Right forelimb (tissue), 1 donor: ENCODE measurements at places on chromosomes 13 and 19.

DNA sequence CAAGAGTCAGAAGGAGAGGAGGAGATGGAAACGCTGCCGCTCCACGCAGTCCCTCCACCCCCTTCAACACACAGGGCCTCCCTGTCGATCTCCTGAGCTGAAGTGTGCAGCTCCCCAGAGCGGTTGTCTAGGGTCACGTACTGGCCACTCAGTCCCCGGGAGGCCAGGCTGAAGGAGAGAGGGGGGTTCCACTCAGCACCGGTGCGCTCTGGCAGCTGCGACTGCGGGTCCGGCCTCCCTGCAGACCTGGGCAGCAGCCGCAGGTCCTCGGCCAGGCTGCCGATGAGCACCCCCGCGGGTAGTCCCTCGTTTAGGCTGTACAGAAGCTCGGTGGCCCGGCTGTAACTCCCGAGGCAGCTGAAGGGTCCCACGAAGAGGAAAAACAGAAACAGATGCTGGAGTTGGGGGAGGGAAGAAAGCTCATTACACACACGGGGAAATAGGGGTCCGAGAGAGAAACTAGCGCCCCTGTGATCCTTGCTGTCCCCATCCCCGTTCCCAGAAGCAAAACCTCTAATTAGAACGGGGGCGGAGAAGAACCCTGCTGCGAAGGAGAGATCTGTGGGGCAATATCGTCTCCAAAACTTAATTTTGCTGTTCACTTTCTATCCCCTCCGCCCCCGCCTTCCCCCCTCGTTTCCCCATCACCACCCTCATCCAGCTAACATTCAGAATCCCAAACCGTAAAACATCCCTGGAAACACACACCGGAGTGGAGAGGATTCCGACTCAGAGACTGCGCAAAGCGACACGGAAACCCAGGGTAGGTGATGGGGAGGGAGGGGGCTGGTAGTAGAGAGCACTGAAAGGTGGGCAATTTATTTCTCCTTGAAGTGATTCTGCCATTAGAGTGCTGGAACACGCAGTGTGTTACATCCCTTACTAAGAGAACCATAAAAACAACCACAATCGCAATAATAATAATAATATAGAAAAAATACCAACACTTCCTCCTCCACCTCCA lies 1.8 kb downstream of the PCDH20 start:
- DNase-seq, result peak; percentile 44

- no peak for DNase-seq
Measured at GRCh38 chr13:48154671-48155070, 59.8 kb upstream of the MED4 start.

DNA sequence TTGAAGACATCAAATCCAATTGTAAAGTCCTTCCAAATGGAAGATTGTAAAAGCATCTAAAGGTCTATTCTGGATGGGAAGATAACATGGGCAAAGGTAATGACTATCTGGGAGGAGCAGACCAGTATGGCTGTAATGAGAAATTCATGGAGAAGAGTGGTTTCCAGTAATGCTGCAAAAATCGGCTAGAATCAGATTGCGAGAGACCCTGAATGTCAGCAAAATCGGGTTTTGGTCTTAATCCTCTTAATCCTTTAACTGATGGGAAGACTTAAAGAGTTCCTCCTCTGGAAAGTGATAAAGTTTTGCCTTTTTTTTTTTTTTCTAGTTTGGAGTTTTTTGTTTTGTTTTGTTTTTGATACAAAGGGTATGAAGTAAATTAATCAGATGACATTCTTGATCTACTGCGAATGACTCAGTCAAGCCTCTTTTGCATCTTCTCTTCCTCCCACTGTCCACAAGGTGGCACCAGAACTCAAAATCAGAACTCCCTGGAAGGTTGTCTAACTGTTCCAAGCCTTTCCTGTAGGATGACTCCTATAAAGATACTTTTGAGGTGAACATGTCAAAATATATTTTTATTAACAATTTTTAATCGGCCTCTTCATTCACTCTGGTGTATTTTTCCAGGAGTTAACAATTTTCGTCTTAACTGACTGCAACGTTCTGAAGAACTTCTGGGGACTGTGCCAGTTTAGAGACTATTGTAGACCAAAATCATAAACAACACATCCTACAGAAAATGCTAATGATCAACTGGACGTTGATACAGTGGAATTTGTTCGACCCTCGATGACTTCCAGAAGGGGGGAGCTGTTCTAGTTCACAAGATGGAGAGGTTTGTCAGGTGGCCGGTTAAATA lies 213.3 kb upstream of the MIR17HG start:
- DNase-seq, result no peak

- no peak for DNase-seq
Measured at GRCh38 chr19:10612499-10613119, 12.7 kb upstream of the SLC44A2 start.

DNA sequence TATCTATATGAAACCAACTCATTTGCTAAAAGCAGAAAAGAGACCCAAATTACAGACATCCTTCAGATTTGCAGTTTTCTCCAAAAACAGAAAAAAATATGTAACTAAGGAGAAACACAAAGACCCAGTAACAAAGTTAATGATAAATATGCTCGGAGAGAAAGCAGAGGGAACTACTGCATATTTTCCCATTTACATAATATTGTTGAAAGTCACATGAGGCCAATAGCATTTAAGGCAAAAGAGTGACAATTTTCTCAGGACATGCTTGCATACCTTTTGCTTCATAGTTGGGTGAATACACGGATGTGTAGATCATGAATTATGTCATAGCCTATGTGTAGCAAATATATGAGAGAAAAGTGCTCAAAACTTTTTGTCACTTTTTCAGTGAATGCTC lies 310.3 kb downstream of the EFNB2 start:
- no peak for DNase-seq

DNA sequence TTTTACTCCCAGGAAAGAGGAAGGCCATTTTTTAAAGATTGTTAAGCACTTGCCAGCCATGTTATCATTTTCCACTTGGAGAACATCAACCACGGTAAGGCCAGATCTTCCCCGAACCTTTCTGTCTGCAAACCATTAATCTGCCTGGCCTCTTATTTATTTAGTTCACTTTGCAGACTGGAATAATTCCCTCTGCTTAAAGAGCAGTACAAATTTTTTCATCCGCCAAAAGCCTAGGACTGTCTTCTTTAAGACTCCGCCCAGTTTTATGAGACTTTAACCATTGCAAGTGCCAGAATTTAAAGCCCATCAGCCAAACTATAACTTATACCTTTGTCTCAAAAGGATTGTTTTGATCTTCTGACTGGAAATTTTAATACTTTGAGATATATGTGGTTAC lies 426.3 kb downstream of the KCTD12 start:
- DNase-seq, result no peak

DNA sequence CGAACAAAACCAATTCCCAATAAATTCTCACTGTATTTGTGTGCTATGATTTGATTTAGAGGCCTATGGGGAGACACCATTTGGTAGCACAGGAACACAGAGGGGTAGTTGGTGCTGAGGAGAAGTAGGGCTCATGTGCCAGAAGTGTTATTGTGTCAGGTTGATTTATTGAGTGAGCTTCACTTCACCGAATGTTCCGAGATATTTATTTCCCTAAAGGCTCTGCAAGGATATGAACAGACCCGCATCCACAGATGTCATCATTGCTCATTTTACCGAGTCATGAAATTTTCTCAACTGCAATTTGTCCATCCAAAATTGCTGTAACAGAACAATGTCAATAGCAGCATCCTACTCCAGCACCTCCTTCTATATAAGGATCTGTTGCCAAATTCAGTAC lies 69.5 kb downstream of the DACH1 start:
- no peak for DNase-seq

DNA sequence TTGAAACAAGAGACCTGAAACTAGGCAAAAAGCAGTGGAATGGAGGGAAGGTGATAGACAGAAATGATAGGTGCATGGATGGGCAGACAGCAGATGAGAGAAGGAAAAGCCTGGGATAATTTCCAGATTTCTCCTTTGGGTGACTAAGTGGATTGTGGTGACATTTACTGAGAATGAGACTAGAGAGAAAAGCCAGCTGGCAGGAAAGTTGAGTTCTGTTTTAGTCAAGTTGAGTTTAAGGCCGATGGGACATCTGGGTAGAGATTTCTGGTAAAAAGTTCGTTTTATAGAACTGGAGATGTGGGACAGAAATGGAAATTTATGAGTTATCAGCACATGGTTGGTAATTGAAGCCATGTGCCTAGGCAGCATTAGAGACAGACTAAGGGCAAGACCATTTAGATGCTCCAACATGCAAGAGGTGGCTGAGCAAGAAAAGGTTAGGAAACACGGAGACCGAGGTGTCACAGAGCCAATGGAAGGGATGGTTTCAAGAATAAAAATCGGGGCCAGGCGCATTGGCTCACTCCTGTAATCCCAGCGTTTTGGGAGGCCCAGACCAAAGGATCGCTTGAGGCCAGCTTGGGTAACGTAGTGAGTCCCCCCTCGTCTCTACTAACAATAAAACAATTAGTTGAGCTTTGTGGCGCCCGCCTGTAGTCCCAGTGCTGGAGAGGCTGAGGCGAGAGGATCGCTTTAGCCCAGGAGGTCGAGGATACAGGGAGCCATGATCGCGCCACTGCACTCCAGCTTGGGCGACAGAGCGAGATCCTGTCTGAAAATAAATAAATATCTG lies 9.6 kb upstream of the DGKH start:
- DNase-seq, result no peak

GRCh38 chr19:366205-366783 lies 21.7 kb upstream of the MIER2 start:
- no peak for DNase-seq

DNA sequence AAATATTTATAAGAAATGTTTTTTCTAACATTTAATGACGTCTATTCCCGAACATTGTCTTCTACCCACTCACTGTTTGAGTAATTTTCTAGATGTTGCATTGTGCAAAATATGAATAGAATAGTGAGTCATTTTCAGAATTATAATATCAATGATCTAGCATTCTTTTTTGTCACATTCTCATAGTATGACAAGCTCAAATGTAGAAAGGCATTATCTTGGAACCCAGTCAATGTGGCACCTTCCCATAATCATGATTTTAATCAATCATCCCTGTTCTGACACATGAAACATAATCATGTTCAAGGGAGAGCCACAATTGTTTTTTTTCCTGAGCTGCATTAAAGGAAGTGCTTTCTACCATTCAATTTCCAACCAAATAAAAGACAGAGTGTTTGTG lies 265.8 kb downstream of the OXGR1 start:
- DNase-seq, result no peak

DNA sequence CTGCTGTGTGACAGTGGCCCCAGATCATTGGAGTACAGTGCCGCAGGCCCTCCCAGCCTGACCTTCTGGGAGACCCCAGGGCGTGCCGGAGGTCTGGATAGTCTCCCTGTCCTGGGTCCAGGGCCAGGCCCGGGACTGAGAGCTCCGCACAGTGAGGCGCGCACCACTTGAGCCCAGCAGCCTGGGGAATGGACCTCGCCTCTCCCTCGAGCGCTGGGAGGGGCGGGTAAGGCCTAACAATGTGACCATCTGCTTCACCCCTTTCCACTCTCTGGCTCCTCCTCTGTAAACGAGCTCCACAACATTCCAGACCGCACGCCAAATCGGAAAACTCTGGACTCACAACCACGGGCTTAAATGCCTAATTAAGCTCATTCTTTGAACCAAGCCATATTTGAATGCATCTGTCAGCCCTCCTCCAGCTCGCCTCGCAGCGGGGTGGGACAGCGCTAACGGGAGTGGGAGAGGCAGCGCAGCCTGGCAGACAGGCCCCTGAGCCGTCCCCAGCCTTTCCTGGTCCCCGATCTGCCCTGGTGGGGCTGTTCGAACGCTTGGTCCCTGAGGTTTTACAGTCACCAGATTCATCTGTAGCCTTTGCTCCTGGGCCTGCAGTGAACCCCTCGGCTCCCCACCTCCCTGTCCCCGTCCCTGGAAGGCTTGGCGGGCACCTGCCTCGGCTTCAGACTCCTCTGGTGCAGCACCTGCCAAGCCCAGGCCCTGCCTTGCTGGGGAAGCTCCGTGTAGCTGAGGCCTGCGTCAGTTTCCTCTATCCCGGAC lies 120.7 kb upstream of the VSTM2B start:
- DNase-seq, result peak; percentile 76

- DNase-seq, result no peak
Measured at GRCh38 chr19:43638214-43638994, 1.2 kb downstream of the CADM4 start.

DNA sequence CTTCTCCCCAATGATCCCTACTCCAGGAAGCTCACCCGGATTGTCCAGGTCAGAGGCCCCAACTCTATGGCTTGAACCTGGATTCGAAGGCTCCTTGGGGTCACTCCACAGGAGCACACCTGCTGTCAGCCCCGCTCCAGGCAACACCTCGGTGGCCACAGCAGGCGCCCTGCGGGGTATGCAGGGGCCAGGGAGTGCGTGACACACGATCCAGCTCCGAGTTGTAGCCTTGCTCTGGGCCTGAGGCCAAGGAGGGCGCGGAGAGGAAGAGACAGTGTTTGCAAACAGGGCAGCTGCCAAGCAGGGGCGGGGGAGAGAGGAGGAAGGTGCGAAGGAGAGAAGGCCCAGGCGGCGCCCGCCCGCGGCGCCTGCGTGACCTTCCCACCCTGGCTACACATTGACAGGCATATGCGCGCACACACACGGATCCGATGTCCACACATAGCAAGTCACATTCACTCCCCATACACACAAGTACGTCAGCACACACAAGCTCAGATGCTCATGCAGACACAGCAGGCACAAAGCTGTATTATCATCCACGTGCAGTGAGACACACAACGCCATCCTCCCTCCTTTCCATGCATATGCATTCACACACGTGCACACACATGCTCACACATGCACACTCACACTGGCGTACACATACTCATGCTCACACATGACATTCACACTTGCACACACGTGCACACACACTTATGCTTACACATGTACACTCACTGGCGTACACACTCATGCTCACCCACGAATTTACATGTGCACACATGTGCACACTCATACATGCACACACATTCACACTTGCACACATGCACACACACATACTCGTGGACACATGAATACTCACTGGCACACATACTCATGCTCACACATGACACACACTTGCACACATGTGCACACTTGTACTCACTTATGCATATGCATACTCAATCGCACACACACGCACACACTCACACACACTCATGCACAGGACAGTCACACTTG lies 10.4 kb downstream of the SBK2 start:
- peak; percentile 81 for DNase-seq

- no peak for DNase-seq
Measured at GRCh38 chr19:19619181-19619848, 828 bp upstream of the PBX4 start.

DNA sequence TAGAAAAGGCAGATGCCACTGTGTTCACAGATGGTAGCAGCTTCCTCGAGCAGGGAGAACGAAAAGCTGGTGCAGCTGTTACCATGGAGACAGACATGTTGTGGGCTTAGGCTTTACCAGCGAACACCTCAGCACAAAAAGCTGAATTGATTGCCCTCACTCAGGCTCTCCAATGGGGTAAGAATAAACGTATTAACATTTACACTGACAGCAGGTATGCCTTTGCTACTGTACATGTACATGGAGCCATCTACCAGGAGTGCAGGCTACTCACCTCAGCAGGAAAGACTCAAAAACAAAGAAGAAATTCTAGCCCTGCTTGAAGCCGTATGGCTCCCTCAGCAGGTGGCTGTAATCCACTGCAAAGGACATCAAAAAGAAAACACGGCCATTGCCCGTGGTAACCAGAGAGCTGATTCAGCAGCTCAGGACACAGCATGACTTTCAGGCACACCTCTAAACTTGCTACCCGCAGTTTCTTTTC lies 197.7 kb downstream of the ZNF737 start:
- no peak for DNase-seq
